Stimulated activated CD8-positive, alpha-beta memory T cell treated with anti-CD3 and anti-CD28 coated beads, Interleukin-7, amount 100 ng/mL, for 1 hour (primary cell): ENCODE measurements at places on chromosomes 11 and 22.
A peak's percentile ranks its signal among the peaks of the same experiment; 100 is the strongest.

DNA sequence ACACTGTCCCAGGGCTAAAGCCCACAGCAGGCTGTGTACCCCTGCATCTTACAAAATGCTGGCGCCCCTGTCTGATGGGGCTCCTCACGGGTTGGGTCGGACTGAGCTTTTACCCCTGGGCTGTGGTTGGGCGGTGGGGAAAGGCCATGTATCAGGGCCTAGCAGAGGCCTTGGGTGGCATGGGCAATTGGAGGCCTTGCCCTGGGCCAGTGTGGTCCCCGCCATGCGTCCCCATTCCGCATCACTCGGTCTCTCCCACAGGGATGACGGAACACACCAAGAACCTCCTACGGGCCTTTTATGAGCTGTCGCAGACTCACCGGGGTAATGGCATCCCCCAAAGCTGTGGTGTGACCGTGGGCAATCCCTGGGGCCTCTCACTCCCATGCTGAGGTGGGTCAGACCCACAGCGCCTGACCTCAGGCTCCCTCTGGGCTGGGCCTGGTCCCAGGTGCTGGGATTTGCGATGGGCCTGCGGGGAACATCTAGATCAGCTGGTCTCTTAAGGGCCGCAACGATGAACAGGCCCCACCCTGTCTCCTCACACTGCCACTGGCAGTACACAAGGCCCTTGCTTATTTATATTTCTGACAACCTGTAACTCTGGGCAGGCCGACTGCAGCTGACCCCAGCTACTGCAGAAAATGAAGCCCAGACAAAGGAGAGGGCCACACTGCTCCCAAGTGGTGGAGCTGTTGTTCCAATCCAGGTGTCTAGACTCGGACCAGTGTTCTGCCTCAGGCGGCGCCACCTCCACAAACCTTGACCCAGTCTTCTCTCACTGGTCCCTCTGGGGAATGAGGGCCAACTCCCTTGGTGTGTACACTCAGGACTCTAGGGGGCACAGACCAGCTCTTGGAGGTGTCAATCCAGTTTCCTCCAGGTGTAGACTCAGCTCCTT is 12.3 kb downstream of the SLC16A8 start:
- no peak for DNase-seq

DNA sequence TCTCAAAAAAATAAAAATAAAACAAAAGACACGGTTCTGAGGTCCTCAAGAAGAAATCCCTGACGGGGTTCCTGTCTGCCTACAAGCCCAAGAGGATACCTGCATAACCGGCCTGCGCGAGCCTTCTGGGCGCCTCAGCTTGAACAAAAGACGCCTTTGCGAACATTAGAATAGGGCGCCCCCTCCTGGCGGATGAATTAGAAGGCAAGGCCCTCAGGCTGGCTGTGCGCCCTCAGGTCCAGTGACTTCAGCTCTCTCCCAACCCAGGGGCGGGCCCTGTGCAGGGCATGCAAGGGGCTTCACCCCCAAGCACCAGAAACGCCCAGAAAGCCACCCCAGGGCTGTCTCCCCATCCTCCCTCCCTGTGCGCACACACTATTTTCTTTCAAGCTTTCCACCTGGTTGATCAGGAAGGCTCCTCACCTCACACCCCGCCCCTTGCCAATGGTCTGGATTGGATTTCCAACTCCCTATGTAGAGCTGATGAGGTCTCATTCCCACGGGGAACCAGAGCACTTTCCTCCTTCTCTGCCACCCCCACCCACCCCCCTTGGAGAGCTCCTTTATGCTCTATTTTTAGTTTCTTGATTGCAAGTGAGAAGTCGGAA is 273.3 kb downstream of the BUD13 start:
- no peak for DNase-seq

DNA sequence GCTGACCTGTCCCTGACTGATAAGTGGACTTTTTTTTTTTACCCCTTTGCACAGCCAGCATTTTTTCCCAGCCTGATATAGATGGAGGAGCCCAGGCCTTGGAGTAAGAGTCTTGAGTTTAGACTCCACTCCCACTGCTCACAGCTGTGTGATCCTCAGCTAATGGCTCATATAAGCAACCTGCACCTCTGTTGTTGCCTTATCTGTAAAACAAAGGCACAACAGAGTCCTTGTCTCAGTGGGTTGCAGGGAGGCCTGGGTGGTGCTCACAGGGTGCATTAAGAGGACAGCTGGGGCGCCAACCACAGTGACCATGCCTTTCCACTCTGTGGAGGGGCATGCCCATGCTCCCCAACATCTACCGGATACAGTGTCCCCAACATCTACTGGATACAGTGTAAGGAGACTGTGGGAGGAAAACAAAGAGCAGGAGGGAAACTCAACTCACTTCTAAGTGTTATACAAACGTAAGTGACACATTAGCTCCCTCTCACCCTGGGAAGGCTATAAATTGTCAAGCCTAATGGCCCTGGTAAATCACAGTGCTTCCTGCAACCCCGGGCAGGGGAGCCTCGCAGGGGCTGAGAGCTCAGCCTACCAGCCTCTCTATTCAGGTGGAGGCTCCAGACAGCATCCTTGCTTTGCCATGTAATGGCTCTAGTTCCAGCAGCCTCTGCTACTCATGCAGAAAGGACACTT is 109.5 kb downstream of the TENM4 start:
- DNase-seq = no peak

DNA sequence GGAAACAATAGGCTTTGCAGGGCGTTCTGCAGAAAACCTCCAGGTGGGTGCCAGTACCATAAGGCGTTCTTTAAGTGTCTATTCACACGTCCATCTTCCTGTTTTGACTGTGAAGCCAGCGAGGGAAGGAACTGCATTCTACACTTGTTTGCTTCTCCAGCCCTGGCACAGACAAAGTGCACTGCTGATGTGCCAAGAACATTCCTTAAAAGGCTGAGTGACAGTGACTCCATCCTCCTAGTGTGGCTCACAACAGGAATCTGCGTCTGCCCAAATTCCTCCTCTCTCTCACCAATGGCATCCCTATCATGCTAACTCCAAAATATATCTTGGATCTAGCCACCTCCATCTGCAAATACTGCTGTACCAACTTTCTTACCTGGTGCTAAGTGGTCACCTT is 407.4 kb upstream of the SYN3 start:
- no peak for DNase-seq

- no peak for DNase-seq
Observed at GRCh38 chr22:20395181-20395906, 1.4 kb downstream of the ZNF74 start.

DNA sequence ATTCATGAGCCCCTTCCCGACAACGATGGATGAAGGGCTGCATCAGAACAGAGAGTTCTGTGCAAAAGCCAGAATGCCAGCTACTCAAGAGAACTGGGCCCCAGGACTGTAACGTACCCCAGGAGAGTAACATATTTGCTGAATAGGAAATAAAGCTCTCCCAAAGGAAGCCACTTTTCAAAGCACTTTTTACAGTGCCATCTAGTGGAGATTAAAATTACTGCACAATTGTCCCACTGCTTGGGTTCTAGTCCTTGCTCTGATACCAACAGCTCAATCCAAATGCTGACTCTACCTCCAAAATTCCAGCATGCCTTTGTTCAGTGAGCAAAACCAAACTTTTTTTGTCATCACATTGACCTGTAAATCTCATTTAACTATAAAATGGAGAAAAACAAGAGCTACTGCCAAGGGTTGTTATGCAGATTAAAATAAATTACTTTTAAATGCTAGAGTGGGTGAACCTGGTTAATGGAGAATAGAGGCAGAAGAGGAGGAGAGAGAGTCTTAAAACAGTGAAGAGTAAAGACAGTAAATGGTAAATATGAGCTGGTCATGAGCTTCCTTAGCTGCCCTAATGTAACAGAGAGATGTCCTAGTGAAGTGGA is 87.6 kb upstream of the FSHB start:
- DNase-seq = no peak

DNA sequence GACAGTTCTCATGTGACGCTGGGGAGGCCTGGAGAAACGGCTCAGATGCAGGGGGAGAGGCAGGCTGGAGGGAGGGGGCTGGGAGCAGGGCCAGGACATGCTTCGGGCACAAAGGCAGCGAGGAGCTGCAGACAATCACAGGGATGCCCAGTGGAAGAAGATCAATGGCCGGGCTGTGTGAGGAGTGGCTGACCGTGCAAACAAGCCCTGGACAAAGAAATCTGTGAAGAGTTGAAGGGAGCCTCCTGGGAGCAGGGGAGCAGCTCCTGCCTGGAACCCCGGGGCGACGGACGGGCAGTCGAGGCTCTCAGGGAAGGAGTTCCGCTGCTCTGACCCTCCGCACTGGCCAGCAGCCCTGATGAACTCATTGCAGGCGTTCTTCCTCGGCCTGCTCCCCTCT is 126.7 kb upstream of the B3GAT1 start:
- no peak for DNase-seq

- DNase-seq = no peak
Observed at GRCh38 chr11:15258433-15259165, 143.9 kb downstream of the INSC start.

DNA sequence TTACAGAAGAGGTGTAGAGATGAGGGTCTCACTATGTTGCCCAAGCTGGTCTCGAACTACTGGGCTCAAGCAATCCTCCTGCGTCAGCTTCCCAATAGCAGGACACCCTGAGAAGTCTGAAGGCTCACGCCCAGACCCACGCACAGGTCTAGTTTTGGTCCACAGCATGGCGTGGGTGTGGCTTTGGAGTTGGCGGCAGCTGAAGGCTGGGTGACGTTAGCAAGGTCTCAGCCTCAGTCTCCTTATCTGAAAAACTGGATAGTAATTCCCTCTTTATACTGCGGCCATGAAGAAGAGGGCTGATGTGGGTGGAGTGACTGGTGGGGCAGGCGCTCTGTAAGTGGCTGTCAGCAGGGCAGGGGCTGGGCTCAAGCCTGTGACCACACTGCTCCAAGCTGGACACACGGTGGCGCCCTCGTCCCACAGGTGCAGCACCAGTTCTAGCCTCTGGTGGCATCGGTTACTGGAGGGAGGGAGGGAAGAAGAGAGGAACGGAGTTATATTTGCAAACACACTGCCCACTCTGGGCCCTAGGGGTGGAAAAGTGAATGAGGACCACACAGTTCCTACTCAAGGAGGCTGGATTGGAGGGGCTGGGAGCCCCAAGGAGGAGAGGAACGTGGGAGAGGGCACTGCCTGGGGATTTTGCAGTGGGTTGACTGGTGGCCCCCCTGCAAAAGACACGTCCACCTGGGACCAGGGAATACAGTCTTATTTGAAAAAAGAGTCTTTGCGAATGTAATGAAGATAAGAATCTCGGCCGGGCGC is 19.6 kb upstream of the CARD10 start:
- peak; percentile 80 for DNase-seq

GRCh38 chr11:19161651-19162050 is 40.1 kb downstream of the CSRP3 start:
- no peak for DNase-seq

DNA sequence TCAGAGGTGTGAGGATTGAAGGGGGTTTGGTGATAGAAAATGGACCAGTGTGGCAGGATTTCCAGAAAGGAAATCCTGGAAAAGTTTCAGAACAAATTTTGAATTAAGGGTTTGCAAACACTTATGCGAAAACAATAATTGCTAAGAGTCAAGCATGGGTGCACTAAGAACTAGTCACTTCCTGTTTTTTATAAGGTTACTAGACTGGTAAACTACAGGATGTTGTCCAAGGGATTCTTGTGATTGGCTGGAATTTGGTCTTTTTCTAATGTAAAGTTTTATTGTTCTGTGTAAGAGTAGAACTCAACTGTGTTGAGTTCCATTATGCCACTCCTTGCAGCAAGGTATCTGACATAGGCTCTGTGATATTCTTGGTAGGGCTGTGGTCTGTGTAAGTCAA is 54.1 kb downstream of the LIF start:
- no peak for DNase-seq

GRCh38 chr11:66979336-66979980 is 4.4 kb downstream of the C11orf86 start:
- DNase-seq = no peak

DNA sequence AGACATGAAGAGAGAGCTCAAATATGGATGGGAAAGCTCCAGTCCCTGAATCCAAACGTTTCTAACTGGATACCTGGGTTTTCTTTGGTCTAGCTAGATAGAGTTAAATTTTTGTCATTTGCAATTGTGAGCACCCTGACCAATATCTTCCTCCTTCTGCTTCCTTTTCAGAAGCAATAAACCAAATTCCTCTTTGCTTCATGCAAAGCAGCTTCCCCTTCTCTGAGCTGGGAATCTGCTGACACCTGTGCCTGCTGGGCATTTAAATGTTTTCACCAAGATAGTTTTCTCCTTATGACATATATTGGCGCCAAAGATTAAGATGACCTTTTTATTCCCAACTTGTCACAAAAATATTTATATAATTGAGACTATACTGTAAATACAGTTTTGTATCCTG is 27.9 kb upstream of the PAK1 start:
- DNase-seq = no peak

GRCh38 chr22:45334068-45334467 is 24.3 kb downstream of the FAM118A start:
- DNase-seq = no peak

DNA sequence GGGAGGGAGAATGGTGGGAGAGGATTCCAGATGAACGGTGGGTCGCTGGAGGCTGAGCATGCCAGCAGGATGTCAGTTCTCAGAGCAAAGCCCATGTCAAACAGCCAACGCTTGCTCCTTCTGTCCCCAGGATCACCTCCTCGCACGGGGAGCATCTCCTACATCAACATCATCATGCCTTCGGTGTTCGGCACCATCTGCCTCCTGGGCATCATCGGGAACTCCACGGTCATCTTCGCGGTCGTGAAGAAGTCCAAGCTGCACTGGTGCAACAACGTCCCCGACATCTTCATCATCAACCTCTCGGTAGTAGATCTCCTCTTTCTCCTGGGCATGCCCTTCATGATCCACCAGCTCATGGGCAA is 1.5 kb downstream of the MCHR1 start:
- DNase-seq = no peak

- DNase-seq = no peak
Observed at GRCh38 chr11:101862391-101863233, 52.2 kb upstream of the CEP126 start.

- no peak for DNase-seq
Observed at GRCh38 chr22:50090412-50090714, 557 bp downstream of the MOV10L1 start.

- DNase-seq = no peak
Observed at GRCh38 chr11:67013511-67014045, 9.4 kb upstream of the SYT12 start.

DNA sequence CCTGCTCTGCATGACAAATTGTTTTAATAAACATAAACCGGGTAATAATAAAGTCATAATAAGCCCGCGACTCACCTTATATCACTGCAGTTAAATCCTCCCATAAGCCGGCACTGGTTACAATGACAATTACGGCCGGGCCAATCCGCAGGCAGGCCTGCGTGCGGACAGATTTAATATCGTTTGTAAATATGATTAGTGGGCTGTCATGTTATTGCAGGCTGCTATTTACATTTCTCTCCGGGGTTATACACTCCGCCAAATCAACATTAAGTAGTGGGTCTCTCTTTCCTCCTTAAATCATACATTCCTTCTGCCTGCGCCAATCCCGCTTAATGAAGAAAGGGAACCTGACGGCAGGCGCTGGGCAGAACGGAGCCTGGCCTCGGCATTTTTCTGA is 51.8 kb upstream of the LMO1 start:
- DNase-seq = no peak

GRCh38 chr22:43000441-43001175 is 14.3 kb downstream of the PACSIN2 start:
- DNase-seq = no peak

GRCh38 chr11:131809203-131809918 is 438.9 kb downstream of the NTM start:
- DNase-seq = no peak

- no peak for DNase-seq
Observed at GRCh38 chr11:8267831-8268529, 4.3 kb upstream of the LMO1 start.

- DNase-seq = no peak
Observed at GRCh38 chr11:112345706-112346105, 85.0 kb upstream of the PLET1 start.
